ENCODE measurements at places on chromosomes 16 and 17. TPM values are rescaled to one million over a fixed set of nuclear protein-coding genes. Genes with fewer than 3 reads are reported as not detected.
A peak's percentile ranks its signal among the peaks of the same experiment; 100 is the strongest.

DNA sequence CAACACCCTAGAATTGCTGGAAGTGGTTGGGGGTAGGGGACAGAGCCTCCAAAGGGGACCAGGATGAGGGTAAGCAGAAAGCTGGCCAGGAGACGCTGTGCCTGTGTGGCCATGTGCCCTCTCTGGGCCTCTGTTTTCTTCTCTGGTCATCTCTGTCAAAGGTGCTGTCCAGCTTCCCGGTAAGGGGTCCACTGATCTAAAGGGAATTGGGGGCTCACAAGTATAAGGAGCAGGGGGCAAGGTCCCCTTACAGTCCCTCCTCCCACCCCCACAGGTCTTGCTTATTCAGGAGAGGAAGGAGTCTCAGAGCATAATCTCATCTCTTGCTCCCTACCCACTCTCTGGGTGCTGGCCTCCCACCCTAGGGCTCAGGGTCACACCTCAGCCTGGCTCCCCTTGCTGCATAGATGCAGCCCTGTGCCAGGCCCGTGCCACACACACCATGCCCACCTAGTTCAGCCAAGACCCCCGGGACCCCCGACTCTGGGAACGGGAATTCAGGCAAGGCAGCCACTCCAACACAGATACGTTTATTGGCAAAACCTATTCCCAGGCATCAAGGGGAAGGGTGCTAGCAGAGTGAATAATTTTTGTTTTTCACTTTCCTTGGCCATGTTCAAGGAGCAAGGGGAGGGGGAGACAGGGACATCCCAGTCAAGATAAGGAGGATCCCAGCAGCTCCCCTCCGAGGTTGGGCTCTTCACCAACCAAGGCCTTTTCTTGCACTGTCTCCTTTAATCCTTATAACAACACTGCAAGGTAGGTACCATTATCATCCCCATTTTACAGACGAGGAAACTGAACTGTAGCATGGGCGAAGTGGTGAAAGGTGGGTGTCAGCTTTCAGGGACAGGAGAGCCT is 19.8 kb downstream of the SLC4A1 start:
- no peaks in the 10 kb centered on the region for H3K36me3 ChIP-seq
- no peak overlapping the region for H3K4me3 ChIP-seq
- no peak for DNase-seq
- no peaks in the 10 kb centered on the region for H3K27me3 ChIP-seq
- H3K4me1 ChIP-seq = peaks cover 25% of the 10 kb centered on the region

DNA sequence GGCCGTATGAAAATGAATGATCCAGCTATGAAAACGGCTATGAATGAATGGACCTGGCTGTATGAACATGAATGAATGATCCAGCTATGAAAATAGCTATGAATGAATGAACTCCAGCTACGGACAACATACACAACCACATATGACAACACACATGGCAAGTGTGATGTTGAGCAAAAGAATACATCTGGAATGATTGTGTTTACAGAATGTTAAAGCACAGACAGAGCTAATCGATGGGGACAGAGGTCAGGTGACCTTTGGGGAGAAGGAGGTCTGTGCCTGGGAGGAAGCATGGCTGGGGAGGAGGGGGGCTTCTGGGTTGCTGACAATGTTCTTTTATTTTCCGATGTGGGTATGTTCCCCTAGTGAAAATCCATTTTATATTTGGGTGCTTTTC is 174.0 kb upstream of the WSCD1 start:
- H3K4me3 ChIP-seq = no peak overlapping the region
- H3K4me1 ChIP-seq = no peaks in the 10 kb centered on the region
- no peaks in the 10 kb centered on the region for H3K27me3 ChIP-seq

Gene MYH10
- polyA plus RNA-seq = 2.3 TPM

DNA sequence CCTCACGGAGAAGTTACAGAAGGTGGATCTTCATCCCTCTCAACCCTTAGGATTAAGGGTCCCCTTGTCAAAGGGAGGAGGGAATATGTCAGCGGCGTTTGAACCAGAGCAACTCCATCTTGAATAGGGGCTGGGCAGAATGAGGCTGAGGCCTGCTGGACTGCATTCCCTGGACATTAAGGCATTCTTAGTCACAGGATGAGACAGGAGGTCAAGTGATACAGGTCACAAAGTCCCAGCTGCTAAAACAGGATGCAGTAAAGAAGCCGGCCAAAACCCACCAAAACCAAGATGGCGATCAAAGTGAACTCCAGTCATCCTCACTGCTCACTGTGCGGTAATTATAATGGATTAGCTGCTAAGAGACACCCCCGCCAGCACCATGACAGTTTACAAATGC is 36.7 kb downstream of the RBFOX3 start:
- H3K27ac ChIP-seq = no peak overlapping the region
- H3K4me3 ChIP-seq = no peak overlapping the region
- no peak for DNase-seq
- no peaks in the 10 kb centered on the region for H3K36me3 ChIP-seq
- no peaks in the 10 kb centered on the region for H3K4me1 ChIP-seq

Gene RAC3
- polyA plus RNA-seq = 16.2 TPM

DNA sequence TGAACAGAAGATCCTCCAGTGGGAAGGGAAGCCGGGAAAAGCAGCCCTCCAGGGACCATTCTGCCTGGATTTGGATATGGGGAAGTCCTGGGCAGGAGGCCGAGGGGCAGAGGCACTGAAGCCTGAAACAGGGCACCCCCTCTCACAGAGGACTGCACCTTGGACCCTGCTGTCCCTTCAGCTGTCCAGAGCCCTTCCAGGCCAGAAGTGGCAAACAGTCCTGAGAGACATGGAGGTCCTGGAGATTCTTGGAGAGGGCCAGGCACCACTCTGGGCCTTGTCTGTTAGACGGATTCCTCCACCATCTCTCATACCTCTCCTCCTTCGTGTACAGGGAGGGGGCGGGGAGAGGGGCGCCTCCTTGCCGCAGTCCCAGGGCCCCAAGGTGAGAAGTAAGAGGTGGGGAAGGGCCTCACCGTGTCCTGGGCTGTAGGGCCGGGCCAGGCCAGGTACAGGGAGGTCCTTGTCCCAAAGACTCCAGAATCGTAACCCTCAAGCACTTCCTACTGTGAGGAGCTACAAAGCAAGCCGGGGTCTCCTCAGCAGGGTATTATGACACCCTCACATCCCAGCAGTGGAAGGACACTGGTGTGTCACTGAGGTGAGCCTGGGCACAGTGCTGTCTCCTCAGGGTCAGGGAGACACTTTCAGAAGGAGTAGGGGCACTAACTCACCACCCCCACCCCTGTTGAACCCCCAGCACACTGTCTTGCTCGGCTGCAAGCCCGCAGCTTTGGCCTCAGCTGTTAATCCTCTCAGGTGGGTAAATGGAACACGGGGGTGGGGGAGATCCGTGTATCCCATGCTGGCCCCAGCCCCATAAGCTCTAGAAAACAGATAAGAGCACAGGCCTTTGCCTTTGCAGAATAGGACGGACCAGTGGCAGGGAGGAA is 16.6 kb upstream of the TBX2 start:
- no peaks in the 10 kb centered on the region for H3K36me3 ChIP-seq
- no peak overlapping the region for H3K4me3 ChIP-seq
- no peak for DNase-seq
- no peaks in the 10 kb centered on the region for H3K4me1 ChIP-seq
- H3K27me3 ChIP-seq = no peaks in the 10 kb centered on the region

DNA sequence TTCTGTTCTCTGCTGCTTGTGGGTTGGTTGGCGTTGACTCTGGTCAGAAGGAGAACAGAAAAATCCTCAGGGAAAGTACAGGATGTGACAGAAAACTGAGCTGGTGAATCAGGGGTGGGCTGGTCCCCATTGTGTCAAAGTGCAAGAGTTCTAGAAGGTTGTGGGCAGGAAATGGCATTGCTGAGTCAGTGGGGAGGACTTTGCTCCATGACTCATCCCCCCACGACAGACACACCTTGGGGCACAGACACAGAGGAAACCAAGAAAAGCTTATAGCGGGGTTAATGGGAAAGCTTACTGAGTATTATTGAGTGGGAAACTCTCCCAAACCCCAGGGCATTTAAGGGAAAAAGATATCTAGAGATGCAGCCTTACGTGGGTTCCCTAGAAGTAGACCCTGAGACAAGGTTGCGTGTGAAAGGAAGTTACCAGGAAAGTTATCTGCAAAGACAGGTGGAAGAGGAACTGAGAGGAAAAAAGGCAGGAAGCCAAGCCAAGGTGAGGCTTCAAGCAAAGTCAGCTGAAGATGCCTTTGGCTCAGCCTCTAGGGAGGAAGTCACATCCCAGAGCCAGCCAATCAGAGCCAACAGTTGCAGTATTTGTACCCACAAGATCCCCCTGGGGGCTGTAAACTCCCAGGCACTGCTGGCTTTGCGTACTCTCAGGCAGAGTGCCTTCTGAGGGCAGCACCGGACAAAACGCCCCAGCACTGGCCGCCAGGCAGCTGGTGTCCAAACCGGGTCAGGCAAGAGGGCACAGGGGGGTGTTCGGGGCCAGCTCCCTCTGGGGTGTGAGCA is 86.4 kb downstream of the FOXL1 start:
- H3K36me3 ChIP-seq = no peaks in the 10 kb centered on the region
- H3K27ac ChIP-seq = peak overlapping the region; percentile 76
- H3K4me3 ChIP-seq = no peak overlapping the region
- H3K4me1 ChIP-seq = peaks cover 20% of the 10 kb centered on the region

Gene KRT12
- polyA plus RNA-seq = 0.61 TPM

Gene KRTAP17-1
- not detected for polyA plus RNA-seq

Gene TMEM238L
- 2.2 TPM for polyA plus RNA-seq

DNA sequence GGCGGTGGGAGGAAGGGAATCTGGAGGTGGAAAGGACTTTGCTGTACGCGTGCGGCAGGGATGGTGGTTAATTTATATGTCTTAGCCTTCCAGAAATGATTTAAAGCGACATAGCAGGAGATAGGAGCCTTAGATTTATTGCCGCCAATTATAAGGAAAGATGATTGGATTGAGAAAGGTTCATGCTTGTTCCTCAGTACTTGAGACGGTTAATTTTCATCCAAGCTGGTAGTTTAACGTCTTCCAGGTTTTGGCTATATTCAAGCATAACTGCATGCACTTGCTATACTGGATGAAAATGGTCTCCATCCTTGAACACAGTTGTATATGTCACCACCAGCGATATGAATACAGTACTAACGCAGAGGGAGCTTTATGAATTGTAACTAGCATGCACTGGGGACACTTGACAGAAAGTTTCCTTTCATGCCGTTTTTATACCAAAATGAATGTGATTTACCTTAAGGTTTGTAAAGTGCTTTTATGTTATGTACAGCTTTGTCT is 610 bp upstream of the PEX12 start:
- H3K36me3 ChIP-seq = peaks cover 28% of the 10 kb centered on the region
- no peak for DNase-seq
- no peaks in the 10 kb centered on the region for H3K27me3 ChIP-seq
- H3K4me3 ChIP-seq = peak overlapping the region; percentile 58
- H3K27ac ChIP-seq = peak overlapping the region; percentile 91

Gene TP53TG3F
- not detected for polyA plus RNA-seq

Gene SYCE1L
- polyA plus RNA-seq = 6.0 TPM

Gene CEP131
- 15.7 TPM for polyA plus RNA-seq

GRCh38 chr16:34078691-34079090 is 619.3 kb downstream of the TP53TG3F start:
- no peaks in the 10 kb centered on the region for H3K36me3 ChIP-seq
- H3K27ac ChIP-seq = no peak overlapping the region
- no peak overlapping the region for H3K4me3 ChIP-seq
- H3K27me3 ChIP-seq = no peaks in the 10 kb centered on the region

GRCh38 chr16:65117811-65118448 is 3.9 kb downstream of the CDH11 start:
- peak overlapping the region; percentile 44 for H3K27ac ChIP-seq
- peak; percentile 92 for DNase-seq
- H3K4me1 ChIP-seq = peaks cover 66% of the 10 kb centered on the region
- peaks cover 36% of the 10 kb centered on the region for H3K27me3 ChIP-seq
- no peaks in the 10 kb centered on the region for H3K36me3 ChIP-seq

DNA sequence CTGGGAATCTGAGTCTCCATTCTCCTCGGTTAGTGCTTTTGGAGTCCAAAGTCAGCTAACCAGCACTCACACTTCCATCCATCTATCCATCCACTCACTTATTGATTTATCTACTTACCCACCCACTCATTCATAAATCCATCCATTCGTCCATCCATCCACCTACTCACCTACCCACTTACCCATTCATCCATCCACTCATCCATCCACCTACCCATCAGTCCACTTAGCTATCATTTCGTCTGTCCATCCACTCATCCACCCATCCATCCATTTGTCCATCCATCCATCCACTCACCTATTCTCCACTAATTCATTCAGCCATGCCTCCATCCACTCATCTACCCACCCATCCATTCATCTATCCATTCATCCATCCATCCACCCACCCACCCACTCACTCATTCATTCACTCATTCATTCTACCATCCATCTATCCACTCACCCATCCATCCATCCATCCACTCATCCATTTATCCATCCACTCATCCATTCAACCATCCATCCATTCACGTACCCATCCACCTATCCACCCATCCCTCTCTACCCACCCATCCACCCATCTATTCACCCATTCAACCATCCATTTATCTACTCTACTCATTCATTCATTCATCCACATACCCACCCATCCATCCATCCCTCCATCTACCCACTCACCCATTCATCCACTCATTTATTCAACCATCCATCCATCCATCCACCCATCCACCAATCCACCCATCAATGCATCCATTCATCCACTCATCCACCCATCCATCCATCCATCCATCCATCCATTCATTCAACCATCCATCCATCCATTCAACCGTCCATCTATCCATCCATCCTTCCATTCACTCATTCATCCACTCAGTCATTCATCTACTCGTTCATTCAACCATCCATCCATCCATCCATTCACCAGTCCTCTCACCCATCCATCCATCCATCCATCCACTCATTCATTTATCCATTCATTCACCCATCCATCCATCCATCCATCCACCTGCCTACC is 26.1 kb downstream of the NLRC3 start:
- no peak overlapping the region for H3K4me3 ChIP-seq
- H3K4me1 ChIP-seq = no peaks in the 10 kb centered on the region
- no peak for DNase-seq
- no peaks in the 10 kb centered on the region for H3K27me3 ChIP-seq
- no peak overlapping the region for H3K27ac ChIP-seq

Gene RAB11FIP4
- 4.7 TPM for polyA plus RNA-seq

- H3K4me1 ChIP-seq = peaks cover 4% of the 10 kb centered on the region
- no peaks in the 10 kb centered on the region for H3K27me3 ChIP-seq
- no peaks in the 10 kb centered on the region for H3K36me3 ChIP-seq
- H3K27ac ChIP-seq = no peak overlapping the region
These were observed 15.6 kb downstream of the QPRT start for GRCh38 chr16:29694384-29695195.

Gene ASPHD1
- polyA plus RNA-seq = 11.6 TPM
